MG63 (cell line): ENCODE measurements at places on chromosomes 4 and X. TPM values are rescaled to one million over a fixed set of nuclear protein-coding genes. Genes with fewer than 3 reads are reported as not detected.
A peak's percentile ranks its signal among the peaks of the same experiment; 100 is the strongest.

- DNase-seq = no peak
Observed at GRCh38 chr4:127145006-127145540, 487.7 kb upstream of the INTU start.

- DNase-seq = no peak
Observed at GRCh38 chr4:37132351-37132974, 112.1 kb upstream of the NWD2 start.

DNA sequence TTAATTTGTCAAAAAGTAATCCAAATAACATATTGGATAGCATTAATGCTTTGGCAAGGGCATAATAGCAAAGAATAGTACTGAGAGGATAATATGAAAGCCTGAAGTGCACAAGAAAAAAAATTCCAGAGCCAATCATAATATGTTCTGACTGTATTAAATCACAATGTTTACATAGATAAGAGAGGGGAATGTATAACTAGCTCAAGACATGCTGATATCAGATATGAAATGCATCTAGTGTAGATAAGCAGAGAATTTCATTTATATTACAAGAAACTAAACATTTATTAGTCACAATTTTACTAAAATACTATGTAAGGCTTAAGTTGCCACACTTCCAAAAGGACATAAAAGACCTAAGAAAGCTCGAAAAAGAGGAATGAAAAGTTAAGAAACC, 193.3 kb downstream of the BANK1 start:
- no peak for DNase-seq

Gene ERAS
- not detected in 2 replicates for total RNA-seq

Gene BANK1
- total RNA-seq = 1.1 TPM in 1 of 2 replicates, not detected in the other

Gene TEC
- 0.86 and 0.99 TPM in 2 replicates for total RNA-seq

DNA sequence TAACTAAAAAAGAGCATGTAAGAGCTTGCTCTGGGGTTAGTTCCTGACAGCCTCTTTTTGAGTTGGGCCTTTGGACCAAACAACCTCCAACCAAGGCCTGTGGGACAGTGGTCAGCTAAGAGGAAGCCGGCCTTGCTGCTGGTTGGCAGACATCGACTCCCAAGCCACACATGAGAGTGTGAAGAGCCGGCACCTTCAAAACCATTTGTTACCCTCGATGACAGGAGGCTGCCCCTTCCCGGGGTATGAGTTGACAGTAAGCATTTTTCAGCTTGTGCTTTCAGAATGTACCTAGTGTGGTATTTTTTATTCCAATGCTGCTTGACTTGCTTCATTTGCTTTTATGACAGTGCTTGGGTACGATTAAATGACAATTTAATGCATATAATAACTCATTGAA, 168.6 kb upstream of the IGFBP7 start:
- no peak for DNase-seq

Gene ZC4H2
- 1.4 and 1.7 TPM in 2 replicates for total RNA-seq

Gene FRMPD3
- total RNA-seq = not detected in 2 replicates

DNA sequence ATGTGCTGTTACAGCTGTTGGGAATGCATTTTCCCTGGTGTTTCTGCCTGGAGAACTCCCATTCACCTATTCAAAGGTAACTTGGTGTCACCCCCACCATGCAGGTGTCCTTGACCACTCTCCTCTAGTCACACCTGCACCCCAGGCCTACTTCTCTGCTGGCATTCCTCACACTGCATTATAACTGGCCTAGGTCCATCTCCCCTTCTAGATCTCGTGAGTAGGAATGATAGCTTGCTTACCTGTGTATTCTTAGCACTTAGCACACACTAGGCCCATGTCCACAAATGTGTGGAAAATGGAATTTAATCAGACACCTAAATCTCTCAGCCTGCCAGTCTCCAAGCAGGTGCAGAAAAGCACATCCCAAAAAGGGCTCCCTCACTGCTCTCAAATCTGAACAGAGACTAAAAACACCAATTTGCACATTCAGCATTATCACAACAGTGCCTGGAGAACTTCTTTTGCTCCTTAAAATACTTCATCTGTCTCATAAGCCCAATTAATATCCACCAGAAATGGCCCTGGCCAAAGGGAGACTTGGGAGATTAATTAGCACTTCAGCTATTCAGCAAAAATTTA, 18.3 kb downstream of the SCD5 start:
- no peak for DNase-seq

DNA sequence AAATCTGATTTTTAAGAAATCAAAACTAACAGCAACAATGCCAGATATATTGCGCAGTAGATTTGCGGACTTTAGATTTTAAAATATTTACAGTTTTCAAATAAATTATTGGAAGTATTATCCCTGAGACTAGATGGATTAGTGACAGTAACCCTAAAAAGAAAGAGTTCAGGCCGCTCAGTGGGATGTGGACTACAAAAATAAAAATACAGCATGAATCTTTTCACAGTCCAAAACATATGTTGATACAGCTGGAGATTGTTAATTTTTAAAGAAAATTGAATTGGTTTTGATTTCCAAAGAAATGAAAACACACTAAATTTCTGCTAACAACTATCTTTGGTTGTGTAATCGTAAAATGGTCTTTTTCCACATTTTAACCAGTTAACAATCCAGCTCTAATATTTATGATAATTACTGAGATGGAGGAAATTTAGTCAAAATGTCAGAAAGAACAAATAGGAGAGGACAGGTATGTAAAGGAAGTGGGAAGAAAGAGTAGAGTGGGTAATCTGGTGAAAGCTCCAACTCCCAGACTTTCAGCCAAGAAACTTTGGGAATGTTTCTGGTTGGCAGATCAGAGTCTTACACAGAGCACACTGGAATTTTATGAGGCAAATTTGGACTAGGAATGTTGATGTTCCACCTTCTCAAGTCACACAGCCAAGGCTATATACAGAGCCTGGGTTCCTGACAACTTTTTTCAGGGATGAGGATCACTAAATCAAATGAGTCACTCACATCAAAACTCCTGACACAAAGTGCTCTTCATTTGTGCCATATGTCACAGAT, 15.1 kb downstream of the C4orf36 start:
- no peak for DNase-seq

DNA sequence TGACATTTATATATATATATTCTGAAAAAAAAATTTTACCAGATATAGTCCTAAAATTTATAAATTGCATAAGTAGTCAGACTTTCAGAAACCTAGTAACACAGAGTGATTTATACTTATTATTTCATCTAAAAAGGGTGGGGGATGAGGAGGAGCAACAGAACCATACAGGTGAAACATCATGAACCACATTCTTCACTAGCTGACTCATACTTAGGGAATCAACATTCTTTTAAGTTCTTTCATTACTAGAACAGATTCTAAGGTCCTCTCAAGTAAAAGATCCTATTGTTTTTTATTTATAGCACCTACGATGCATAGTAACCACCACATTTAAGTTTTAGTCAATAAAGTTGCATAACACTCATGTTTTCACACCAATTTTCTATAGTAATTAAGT, 166.1 kb downstream of the LRBA start:
- DNase-seq = no peak

Gene TAF9B
- total RNA-seq = 31.0 and 34.9 TPM in 2 replicates

DNA sequence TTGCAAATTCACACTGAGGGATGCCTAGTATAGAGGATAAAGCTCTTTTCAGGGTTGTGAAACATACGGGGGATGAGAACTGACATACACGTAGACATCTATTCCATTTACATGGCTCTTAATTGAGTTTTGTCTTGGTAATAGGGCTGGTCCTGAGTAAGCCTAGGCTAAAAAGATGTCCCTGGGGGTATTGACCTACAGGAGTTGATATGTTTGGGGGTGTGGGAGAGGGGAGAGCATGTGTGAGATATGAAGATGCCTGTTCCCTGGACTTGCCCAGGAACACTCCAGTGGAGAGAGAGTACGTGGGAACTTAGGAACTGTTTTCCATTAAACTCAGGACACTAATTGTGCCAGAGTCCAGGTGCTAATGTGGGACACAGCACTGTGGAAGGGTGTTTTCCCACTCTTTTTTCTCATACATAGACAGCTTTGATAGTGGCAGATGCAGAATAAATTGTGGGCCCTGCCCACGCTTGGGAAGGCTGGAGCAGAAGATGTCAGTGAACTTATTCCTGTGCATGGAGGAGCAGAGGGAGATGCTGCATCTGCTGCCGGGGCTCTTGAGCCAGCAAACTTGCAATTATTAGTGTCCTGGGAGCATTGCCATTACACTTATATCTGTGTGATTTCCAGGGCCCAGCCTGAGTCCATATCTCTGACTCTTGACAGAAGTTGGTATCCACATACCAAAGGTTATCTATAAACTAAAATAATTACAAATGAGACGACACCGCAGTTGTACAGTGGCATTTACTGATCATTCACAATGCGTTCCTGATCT, 20.7 kb downstream of the SYNPO2 start:
- DNase-seq = no peak

DNA sequence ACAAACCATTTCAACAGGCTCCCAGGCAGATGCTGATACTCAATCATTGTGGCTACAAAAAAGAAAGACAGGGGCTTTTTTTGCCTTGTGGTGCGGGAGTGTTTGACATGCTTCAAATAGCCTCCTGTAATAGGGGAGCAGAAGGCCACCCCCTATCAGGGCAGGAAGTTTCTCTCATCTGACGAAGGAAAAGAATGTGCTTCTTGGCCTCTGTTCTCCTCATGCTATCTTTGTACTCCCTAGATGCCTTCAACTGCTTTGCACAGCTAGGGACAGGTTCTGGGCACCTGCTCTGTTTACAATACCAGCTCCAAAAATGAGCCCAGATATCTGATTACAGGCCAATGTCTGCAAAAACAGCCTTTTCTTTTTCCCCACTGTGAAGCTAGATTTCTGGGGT, 391.1 kb downstream of the STIM2 start:
- DNase-seq = no peak

Gene NUDT11
- total RNA-seq = 1.0 and 3.3 TPM in 2 replicates

GRCh38 chrX:73647212-73647611, 84.2 kb downstream of the CHIC1 start:
- no peak for DNase-seq

Gene HSFX2
- total RNA-seq = not detected in 2 replicates

- no peak for DNase-seq
Observed at GRCh38 chr4:87545052-87545451, 15.9 kb upstream of the SPARCL1 start.

GRCh38 chrX:17082831-17083230, 136.4 kb downstream of the REPS2 start:
- DNase-seq = no peak

Gene ADH7
- total RNA-seq = not detected in 2 replicates

- DNase-seq = no peak
Observed at GRCh38 chrX:72492499-72492898, 80.1 kb downstream of the HDAC8 start.

Gene ARX
- not detected in 2 replicates for total RNA-seq

Gene KIT
- 0.03 and 0.07 TPM in 2 replicates for total RNA-seq

- no peak for DNase-seq
Observed at GRCh38 chrX:150324919-150325318, 38.2 kb upstream of the MAMLD1 start.

Gene MND1
- total RNA-seq = 12.3 and 19.4 TPM in 2 replicates

Gene MAGEC2
- total RNA-seq = not detected in 2 replicates

- DNase-seq = no peak
Observed at GRCh38 chr4:682490-683172, 6.3 kb downstream of the SLC49A3 start.

DNA sequence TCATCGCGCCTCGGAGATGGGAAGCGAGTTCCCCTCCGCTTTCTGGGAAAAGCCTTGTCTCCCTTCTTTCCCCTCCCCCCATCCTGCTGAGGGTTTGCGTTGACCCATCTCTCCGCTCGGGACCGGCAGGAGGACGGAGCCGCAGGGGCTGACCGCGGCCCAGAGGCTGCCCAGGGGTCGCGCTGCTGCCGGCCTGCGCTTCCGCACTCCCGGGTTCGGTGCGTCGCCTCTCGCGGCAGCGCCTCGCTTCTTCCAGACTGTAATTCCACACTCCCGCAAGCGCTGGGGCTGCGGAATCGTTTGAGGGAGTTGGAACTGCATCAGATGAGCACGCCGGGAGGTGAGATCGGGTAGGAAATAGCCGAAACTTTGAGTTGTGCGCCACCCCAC, 88.3 kb downstream of the BCOR start:
- DNase-seq = no peak

Gene RHOH
- not detected in 2 replicates for total RNA-seq

Gene ANKRD37
- total RNA-seq = 1.2 and 1.7 TPM in 2 replicates

Gene ODAM
- not detected in 2 replicates for total RNA-seq

DNA sequence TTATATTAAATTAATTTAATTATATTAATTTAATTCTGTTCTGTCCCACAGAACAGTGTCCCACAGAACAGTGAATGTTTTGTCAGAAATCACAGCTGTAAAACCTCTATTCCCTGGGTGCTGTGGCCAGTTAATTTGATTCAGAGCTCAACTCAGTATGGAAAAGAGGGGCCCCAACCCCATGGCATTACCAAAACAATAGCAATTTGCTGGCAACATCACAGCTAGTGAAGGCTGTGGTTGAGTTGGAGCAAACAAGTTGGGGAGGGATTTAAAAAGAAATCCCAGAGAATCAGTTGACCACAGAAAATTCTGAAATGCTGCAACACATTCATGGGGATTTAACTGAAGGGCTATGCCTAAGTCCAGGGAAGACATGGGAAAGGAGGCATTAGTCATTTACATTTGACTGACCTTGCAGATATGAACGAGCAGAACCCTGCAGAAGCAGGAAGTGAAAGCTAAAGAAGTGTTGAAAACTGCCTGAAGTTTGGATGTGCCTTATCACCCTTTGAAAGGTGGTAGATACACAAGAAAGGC, 30.1 kb downstream of the PDHA2 start:
- DNase-seq = no peak

GRCh38 chrX:13487731-13488505, 81.5 kb upstream of the EGFL6 start:
- peak; percentile 37 for DNase-seq

DNA sequence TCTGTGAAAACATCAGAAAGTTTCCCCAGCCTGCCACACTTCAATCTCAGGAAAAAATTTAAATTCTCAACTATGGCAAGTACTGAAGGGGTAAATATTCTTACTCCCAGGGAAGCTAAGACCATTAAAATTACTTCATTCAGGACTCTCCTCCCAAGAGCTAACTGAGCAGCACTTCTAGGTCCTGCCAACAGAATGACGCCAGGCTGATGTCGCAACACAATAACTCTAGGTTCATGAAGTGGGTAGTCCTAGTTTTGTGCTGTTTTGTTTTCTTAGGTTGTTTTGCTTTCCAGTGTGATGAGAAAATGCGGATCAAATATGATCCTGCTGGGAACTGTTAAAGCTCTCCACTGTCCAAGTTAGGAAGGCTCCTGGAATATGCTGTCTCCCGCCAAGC, 180.0 kb downstream of the NKX6-1 start:
- DNase-seq = peak; percentile 62

DNA sequence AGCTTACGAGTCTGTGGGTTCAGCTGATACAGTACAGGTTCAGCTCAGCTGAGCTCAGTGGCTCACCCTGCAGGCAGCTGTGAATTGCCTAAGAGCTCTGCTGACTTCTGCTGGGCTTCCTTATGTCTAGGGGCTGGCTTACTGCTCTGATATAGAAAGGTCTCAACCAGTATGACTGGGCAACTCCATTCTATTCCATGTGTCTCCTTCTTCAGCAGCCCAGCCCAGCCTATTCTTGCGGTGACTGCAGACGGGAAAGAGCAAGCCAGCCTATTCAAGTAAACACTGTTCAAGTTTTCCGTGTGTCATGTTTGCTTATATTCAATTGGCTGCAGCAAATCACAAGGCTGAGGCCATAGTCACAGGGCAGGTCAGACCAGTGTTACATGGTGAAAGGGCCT, 615.4 kb upstream of the ZFP42 start:
- DNase-seq = peak; percentile 26
